ENCODE measurements at places on chromosomes 1 and 21.
A peak's percentile ranks its signal among the peaks of the same experiment; 100 is the strongest.

DNA sequence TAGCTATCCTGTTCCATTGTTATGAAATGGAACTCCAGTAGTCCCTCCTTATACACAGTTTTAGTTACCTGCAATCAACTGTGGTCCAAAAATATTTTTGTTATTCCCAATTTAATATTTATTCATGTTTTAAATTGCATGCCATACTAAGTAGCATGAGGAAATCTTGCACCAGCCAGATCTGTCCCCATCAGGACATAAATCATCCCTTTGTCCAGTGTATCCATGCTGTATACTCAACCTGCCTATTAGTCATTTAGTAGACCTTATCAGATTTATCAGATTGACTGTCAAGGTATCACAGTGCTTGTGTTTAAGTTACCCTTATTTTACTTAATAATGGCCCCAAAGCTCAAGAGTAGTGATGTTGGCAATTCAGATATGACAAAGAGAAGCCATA, 207.9 kb upstream of the DMRTA2 start:
- no peak for DNase-seq

GRCh38 chr1:29298246-29298645, 61.9 kb downstream of the PTPRU start:
- no peak for DNase-seq

- DNase-seq, result no peak
These were observed 48.7 kb upstream of the PSEN2 start for GRCh38 chr1:226821719-226822085.

DNA sequence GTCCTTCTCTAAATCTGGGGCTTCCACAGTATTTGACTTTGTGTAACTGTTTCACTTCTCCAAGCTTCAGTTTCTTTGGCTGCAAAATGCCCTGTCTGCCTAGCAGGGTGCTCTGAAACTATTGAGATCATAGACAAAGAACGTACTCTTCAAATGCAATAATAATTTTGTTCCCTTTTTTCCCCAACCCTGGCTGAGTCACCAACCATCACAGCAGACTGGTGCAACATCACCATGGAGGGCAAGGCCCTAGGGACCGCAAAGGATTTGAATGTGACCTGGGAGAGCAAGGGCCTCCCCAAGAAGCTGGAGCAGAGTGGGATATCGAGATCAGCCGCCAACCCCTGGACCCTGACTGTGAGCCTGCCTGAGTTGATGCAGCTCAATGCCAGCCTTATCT, 115.0 kb downstream of the FCRL5 start:
- DNase-seq, result peak; percentile 4

GRCh38 chr1:169184812-169185211, 78.3 kb downstream of the ATP1B1 start:
- no peak for DNase-seq

GRCh38 chr1:24173638-24174575, 13.2 kb downstream of the IFNLR1 start:
- DNase-seq, result no peak

DNA sequence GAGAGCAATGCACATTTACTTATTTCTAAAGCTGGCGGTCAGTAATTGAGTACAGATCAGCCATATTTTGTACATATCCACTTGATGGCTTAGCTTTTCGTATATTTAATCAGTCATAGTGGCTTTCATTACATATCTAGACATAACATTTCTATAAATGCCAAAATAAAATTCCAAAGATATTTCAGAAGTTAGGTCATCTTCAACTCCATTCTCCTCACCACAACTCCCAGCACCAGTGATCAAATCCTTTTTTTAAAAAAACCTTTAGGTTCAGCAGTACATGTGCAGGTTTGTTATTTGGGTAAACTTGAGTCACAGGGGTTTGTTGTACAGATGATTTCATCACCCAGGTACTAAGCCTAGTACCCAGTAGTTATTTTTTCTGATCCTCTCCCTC, 53.9 kb upstream of the GNG4 start:
- DNase-seq, result no peak

GRCh38 chr1:38062361-38063288, 16.0 kb upstream of the POU3F1 start:
- no peak for DNase-seq

All from CD4-positive, alpha-beta T cell treated with Interleukin-4 for 4 hours (primary cell).